HT-29 (cell line): ENCODE measurements at places on chromosomes 5 and 9.

- no peak for DNase-seq
These were observed 23.7 kb upstream of the TAS2R1 start for GRCh38 chr5:9653811-9654210.

GRCh38 chr5:122421374-122422079, 109.5 kb downstream of the SNCAIP start:
- no peak for DNase-seq

- DNase-seq: no peak
These were observed 115.7 kb downstream of the WNK2 start for GRCh38 chr9:93299418-93300174.

DNA sequence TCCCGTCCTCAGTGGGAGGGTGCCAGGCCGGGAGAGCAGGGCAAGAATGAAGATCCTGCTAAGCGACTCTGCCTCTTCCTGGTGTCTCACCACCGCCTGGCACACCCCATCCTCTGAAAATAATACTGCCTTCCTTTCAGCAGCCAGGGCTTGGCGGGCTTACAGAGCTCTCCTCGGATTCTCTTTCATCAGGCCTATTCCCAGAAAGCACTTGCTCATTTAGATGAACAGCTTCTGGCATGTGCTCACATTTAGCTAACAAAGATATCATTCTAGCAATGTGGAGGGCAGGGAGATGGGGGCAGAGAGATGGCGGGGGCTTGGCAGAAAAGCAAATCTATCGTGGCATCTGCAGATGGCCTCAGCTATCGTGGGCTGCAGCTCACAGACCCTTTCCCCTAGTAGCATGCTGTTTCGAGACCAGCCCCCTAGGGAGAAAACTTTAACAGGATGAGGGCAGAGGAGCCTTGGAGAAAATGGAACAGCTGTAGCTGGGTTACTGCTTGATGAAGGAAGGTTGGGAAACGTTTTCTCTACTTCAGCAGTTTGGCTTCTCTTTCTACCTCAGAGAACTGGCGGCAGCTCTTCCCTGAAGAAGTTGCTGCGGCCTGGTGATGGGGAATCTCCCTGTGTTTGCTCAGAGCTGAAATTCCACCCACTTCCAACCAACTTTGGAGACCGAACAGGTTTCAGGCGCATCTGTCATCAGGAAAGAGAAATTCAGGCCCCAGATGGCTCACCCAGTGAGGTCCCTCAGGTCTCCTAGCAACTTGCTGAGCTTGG, 102.1 kb downstream of the TMEM174 start:
- DNase-seq: no peak

DNA sequence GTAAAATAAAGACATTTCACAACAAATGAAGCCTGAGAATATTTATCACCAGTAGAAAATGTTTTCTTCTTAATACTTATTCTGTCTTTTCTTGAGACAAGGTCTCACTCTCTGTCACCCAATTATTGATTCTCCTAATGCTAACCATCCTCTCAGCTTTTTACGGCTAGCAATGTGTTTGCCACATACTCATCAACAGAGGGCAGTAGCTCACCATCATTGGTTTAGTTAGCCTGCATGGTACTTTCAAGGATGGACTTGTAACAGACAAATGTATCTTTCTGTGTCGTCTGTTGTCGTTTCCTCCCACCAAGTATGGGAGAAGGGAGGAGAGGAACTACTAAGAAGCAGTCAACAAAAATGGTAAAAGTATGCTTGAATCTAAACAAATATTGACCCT, 5.9 kb upstream of the ACO1 start:
- peak; percentile 74 for DNase-seq

DNA sequence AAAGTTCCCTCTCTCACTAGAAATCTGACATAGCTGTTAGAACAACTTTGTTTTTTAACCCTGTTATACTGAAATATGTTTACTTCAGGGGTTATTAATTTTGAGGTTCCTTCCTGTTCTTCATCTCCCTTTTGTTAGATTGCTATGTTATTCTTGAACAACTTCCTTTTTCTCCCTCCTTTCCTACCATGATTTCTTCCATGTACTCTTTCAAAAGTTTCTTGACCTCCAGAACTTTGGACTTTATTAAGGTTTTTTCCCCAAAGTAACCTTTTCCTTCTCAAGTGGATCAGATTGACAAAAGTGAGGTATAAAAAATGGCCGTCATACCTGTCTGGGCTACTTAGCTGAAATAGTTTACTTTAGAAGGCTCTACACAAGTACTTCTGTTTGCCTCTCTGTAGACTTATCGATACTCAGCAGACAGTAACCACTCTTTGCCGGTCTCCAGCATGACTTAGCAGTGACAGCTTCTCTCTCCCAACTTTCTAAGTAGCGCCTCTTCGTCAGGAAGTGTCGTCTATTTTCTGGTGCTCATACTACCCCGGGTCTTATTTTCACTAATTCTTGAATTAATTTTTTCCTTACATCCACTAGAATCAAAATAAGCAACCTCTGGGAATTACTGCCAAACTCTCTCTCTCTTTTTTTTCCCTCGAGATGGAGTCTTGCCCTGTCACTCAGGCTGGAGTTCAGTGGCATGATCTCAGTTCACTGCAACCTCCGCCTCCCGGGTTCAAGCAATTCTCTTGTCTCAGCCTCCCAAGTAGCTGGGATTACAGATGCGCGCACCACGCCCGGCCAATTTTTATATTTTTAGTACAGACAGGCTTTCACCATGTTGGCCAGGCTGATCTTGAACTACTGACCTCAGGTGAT, 19.7 kb downstream of the NFIL3 start:
- DNase-seq: no peak

DNA sequence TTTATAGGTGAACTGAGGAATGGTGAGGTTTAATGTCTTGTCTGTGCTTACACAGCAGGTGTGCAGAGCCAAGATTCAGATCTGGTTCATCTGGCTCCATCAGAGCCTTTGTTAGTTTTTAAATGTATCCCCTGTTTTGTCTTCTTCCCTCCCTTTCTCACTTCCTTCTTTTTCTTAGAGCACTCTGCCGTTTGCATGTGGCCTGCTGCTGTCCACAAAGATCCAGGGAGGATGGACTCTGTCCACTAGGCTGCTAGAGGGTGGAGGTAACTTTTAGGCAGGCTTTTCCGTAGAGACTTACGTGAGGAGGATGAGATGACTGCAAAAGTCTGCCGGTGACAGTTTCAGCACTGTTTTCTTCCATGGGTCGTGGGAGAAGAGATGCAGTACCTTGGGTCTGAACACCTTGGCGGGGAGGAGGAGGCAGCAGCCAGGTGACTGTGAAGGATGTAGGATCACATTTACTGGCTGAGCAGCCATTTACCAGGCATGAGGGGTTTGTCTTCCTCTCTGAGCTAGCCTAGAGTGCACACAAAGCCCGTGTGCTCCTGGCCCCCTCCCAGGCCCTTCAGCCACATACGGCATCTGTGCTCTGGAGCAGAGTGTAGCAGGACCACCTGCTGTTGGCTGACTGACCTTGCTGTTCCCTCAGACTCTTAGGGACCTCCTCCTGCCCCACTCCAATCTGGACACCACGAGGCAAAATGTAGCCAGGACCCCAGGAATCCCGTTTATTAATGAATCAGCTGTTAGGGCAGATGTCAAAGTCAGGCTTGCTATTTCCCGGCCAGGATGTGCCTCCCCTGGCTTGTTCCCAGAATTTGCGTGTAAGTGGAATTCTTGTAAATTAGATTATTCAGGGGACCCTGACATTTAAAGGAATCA, 1.8 kb downstream of the NTMT1 start:
- DNase-seq: no peak

DNA sequence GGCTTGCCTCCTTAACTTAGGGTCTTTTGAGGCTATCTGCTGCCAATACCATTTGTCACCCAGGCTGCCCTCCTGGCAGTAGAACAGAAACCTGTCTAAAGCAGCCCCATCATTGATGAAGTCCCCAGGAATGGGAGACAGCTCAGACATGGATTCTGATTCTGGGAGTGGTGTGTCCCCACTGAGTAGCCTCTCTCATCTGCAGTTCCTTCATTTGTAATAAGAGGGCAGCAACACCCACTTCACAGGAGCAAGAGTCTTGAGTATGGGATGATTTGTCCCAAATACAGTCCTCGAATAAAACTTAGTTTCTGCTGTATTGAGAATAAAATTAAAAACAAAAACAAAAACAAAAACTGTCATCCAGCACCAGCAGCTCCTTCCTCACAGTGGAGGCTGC, 167.6 kb downstream of the ASTN2 start:
- DNase-seq: peak; percentile 9

GRCh38 chr5:180689071-180689694, 39.8 kb upstream of the FLT4 start:
- no peak for DNase-seq
